Renal cortical epithelial cell (primary cell): ENCODE measurements at places on chromosomes 2 and 18. TPM values are rescaled to one million over a fixed set of nuclear protein-coding genes. Genes with fewer than 3 reads are reported as not detected.

- DNase-seq: no peak
These were observed 70.6 kb downstream of the MBP start for GRCh38 chr18:77061946-77062517.

- DNase-seq: peak; percentile 28
These were observed 87.9 kb downstream of the ICOS start for GRCh38 chr2:204024503-204024902.

GRCh38 chr2:197107291-197108269 lies 181.1 kb upstream of the PGAP1 start:
- DNase-seq: peak; percentile 56

- no peak for DNase-seq
These were observed 65.2 kb upstream of the CTDP1 start for GRCh38 chr18:79614211-79614955.

GRCh38 chr2:171402906-171403580 lies 30.7 kb downstream of the METTL8 start:
- no peak for DNase-seq

GRCh38 chr2:96102596-96103186 lies 13.7 kb downstream of the ADRA2B start:
- no peak for DNase-seq

DNA sequence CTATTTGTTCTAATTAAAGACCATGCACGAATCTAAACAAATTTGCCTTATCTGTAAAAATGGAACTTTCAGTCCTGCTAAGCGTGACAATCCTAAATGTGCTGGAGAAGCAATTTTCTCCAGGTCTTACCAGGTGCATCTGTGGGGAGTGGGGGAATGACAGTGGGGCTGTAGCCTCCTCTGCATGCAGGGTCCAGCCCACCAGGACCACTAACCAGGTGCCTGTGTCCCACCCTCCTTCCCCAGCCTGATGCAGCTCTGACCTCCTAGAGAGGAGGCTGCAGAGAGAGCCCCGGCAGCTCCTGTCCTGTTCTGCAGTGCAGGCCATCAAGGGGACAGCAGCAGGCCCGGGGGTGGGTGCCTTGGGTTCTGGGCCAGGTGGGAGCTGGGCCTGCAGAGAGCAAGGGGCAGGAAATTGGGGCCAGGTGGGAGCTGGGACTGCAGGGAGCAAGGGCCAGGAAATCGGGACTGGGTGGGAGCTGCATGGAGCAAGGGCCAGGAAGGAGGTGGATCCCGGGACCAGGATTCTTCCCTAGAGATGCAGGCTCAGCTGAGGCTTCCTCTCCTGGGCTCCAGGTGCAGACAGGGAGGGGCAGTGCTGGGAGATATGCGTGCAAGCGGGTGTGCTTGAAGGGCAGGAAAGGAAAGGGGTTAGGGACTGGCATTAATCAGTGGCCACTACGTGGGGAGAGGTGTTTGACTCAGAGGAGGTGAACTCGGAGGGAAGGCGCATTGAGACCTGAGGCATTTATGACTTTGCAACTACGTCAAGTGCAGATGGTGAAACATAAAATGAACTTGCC lies 185.3 kb downstream of the ANKRD30B start:
- DNase-seq: no peak

DNA sequence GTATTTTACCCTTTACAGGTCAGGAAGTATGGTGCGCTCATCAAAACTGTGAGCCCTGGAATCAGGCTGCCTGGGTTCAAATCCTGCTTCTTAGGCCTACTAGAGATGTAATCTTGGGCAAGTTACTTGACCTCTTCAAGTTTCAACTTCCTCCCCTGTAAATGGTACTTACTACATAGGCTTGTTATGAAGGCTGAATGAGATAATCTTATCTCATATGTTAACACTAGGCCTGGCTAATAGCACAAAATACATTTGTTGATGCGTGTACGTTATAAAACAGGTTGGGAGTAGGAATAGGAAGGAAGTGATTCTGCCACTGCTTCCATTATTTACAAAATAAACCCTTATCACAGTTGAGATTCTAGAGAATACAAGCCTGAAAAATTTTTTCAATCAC lies 1.7 kb upstream of the RFTN2 start:
- no peak for DNase-seq

GRCh38 chr2:2405780-2406179 lies 74.7 kb upstream of the MYT1L start:
- no peak for DNase-seq

DNA sequence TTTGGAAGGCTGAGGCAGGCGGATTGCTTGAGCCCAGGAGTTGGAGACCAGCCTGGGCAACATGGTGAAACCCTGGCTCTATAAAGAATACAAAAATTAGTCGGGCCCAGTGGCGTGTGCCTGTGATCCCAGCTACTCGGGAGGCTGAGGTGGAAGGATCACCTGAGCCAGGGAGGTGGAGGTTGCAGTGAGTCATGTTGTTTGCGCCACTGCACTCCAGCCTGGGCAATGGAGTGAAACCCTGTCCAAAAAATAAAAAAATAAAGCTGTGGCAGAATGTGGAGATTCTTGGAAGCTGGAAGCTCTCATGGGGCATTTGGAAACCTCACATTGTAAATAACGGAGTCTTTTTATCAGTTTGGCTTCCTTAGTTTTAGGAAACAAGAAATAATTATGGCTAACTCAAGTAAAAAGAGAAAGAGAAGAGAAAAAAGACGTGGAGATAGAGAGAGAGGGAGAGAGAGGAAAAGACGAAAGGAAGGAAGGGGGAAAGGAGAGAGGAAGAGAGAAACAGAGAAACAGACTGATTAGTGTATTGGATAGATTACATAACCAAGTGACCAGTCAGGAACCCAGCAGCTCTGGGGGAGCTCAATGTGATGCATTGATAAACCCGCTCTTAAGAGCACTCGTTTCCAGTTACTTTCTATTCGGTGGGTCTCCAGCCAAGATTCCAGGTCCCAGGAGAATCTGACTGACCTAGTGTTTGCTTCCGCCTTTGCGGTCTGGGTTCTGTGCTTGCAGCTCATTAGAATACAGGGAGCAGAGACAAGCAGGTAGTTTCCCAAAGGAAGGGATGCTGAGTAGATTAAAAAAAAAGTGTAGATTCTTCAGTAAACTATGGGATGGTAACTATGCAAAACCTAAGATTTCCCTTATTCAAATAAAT lies 1.1 kb upstream of the SPAST start:
- peak; percentile 66 for DNase-seq

GRCh38 chr2:10137053-10137843 lies 14.7 kb downstream of the RRM2 start:
- DNase-seq: peak; percentile 15

DNA sequence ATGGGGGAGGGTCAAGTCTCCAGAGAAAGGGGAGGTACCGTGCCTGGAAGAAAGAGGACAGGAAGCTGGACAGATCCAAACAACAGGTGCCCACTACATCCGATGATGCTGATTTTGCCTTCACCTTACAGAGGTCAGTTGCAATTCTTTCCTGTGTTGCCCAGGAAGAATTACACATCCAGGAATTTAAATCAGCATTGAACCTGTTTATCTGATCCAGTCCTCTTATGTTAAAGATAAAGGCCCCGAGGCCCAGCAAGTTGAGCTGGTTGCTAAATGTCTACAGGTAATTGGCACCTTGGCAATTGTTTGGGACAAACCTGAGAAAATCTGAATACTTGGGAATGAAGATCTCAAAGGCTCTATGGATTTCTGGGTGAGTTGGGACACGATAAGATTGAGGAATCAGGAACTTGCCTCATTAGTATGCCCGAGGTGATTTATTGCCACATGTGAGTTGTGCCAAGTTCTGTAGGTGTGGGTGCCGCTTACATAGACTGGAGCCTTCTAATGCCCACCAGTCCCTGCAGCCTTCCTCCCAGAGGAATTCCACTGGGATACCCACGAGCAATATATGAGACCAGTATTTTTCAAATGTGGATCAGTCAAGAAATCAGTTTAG lies 6.9 kb upstream of the CNNM4 start:
- no peak for DNase-seq

DNA sequence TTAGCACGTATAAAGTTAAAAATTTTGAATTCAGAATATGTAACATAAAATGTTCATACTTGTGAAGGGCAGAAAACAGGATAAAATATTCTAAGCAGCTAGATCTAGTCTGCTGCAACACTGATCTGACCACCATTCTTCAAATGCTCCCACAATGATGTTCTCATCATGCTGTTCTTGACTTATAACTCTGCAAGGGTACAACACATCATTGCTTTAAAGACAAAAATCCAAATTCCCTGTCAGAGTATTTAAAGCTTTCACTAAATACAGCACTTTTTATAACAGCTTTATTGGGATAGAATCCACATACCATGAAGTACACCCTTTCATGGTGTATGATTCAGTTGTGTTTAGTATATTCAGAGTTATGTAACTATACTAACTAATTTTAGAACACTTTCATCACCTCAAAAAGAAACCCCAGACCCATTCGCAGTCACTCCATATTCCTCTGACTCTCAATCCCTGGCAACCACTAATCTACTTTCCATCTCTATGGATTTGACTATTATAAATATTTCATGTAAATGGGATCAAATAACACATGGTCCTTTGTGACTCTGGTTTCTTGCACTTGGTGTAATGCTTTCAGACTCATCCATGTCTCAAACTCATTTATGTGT lies 56.4 kb downstream of the MAP4K3 start:
- DNase-seq: peak; percentile 39

DNA sequence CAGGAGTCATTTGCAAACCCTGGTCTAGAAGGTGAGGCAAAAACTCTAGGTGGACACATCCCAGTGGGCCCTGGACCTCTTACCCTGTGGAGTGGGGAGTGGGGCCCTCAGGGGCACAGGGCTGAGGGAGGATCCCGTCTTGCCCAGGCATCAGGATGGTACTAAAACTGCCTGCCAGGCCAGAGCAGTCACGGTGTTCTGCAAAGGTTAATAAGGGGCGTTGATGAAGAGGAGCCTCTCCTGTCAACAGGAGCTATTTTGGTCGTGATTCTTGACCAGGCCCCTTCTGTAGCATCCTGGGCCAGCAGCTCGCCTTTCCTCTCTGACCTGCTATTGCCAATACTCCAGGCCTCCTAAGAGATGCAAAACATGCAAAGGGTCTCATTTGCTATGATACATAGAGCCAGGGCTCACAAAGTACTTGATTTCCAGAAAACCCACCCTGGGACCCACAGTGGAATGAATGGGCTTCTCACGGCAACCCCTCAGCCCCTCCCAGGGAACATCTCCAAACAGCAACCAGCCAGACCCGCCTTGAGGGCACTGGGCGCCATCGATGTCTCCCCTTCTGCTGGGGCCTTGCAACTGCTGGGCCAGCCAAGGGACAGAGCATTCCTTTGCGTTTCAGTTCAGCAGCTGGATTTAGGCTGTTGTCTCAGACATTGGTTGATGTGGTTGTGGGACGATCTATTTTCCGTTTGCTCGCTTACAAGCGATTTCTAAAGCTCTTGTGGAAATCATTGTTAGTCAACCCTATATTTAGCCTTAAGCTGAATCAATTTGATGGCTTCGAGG lies 111.1 kb downstream of the PDCL3 start:
- no peak for DNase-seq

DNA sequence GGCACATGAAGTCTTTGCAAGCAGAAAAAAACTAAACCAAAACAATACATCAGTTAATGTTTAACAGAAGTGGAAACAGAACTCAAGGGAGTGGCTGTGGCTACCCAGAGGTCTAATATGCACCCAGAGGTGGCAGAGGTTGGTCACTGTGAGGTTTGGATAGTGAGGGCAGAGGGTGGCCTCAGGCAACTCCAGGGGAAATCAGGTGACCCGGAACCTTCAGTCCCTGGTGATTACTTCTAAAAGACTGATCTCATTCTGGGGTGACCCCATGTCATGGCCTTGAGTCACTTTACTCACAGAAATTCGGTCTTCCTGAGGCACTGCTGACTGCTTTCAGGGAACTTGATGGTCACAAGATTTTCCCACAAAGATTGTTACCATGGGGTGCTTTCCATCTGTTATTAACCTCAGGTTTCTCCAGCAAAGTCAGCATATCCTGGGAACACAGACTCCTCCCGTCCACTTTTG lies 99.4 kb downstream of the TMEM17 start:
- peak; percentile 99 for DNase-seq

GRCh38 chr18:47036298-47036874 lies 965 bp upstream of the ELOA2 start:
- peak; percentile 15 for DNase-seq

DNA sequence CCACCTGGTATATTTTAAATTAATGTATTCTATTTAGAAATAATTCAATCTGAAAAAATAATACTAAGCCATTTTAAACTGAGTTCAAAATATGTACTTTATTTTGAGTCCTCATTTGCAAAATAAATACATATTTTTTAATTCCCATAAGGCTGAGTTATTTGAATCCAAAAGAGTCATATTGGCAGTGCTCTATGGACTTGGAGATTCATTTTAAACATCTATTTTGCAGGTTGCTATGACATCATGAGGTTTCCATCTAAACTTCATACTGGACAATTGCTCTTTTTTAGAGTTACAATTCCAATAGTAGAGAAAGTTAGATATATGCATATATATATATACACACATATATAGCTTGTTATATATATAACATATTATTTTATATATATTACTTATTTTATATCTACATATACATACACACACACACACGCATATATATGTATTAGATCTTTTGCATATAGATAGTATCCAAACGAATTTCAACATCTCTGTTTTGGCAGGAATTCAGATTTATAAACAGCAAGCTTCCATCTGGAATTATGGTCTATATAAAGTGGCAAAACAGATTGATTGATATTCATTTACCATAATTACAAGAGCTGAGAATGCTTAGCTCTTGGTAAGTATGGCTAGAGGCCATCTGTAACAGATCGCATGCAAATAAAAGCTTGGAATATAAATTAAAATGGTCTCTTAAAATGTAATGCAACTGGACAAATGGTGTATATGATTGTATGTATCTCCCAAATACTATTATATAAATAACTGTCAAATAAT lies 34.9 kb downstream of the NOL4 start:
- DNase-seq: no peak

DNA sequence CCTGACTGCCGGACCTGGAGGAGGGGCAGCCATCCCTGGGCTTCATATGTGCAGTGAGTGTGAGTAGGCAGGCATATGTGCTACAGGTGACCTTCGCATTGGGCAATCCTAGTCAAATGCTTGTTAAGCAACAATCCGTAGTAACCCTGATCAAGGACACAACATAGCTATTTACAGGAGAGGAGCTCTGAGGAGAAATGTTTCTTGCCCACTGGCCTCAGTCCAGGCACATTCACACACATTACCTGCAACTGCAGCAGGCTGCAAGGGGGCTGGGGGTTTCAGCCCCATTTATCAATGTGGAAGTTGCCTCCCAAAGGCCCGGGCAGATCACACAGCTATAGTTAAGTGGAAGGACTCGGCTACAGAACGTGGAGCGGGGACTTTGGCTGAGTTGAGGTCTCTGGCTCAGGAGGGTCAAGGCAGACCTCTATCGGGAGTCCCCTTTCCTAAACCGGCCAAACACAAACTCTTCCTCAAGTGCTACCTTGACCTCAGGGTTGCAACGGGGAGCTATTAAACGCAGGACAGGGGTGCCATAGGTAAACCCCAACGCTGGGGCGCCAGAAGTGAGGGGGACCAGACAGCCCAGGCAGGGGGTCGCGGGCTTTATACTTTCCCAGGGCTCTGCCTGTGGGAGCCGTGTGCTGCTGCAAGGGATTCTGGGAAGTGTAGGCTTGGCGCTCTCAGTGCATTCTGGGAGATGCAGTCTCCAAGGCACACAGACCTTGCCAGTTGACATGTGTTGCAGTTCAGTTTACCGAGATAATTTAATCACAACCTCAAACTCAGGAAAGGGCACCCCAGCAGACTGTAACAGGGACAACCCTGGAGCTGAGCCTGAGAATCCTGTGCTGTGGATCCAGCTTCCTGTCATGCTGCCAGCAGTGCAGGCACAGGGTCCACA lies 9.4 kb downstream of the KHK start:
- peak; percentile 48 for DNase-seq

Gene CFAP53
- 0.35 and 2.2 TPM in 2 replicates for total RNA-seq

Gene CDK15
- 0.55 and 4.5 TPM in 2 replicates for total RNA-seq

Gene DLGAP1
- 1.7 and 7.2 TPM in 2 replicates for total RNA-seq

Gene WDR43
- 93.1 and 107 TPM in 2 replicates for total RNA-seq

Gene GPR45
- not detected in 2 replicates for total RNA-seq

Gene CDKL4
- 0.87 and 3.8 TPM in 2 replicates for total RNA-seq
